Stimulated activated CD4-positive, alpha-beta T cell treated with anti-CD3 and anti-CD28 coated beads, Interleukin-4, amount 100 ng/mL, for 4 hours (primary cell): ENCODE measurements at places on chromosomes 4 and X.

DNA sequence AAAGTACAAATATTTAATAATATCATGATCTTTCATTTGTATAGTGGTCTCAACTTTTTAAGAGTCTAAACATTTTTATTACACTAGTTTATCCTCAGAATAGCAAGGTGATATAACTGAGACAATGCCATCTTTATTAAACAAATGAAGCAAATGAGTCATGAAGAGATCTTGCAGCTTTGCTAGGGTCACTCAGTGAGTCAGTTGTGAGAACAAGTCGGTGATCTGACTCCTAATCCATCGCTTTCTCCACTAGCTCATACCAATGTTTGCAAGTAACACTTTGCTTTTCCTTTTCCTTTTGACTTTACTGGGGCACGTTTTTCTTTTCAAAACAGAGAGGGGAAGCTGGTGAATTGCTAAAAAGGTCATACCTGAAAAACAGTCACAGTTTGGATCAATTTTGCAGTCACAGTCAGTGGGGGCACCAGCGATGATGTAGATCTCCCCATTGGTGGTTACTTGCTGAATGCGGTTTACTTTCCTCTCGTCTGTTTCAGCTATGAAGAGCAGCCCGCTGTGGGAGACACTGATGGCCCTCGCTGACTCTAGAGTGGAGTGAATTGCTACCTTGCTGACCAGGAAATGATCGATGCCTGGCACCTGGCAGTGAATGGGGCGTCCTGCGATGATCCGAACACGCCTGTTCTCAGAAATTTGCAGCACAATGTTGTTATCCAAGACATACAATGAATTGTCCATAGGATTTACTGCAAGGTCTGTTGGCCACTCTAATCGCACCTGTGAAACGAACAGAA is 75.7 kb downstream of the SH2D1A start:
- DNase-seq = no peak

DNA sequence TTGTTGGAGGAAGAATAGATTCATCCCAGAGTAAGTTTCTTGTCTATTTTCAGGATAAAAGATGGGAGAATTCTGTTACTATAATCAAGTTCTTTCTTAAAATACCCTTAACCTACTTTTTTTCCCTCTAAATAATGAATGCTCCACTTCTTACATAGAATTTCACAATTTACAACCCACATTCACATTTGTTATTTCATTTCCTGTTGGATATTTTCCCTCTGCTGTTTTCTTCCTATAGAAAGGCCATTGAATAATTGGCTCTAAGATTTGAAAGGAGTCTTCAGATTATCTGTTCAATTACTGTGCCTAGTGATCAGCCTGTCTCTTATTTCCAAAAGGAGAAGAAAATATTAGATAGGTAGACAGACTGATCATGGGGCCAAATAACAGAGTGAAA is 79.7 kb downstream of the CPE start:
- no peak for DNase-seq

- DNase-seq = peak; percentile 1
Measured at GRCh38 chr4:173334891-173335752, 964 bp upstream of the HMGB2 start.

- DNase-seq = no peak
Measured at GRCh38 chr4:138305050-138305449, 62.9 kb upstream of the SLC7A11 start.

DNA sequence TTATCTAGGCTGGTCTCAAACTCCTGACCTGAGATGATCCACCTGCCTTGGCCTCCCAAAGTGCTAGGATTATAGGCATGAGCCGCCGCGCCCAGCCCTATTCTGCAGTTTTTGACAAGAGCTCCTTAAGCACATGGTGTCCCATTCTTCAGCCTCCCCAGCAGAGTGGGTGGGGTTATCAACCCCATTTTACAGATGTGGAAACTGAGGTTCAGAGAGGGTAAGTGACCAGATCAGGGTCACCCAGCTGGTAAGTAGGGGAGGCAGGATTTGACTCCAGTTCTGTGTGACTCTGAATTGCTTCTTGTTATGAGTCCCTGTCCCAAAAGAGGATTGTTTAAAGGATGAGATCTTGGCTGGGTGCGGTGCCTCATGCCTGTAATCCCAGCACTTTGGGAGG is 14.5 kb downstream of the MAN2B2 start:
- DNase-seq = no peak

DNA sequence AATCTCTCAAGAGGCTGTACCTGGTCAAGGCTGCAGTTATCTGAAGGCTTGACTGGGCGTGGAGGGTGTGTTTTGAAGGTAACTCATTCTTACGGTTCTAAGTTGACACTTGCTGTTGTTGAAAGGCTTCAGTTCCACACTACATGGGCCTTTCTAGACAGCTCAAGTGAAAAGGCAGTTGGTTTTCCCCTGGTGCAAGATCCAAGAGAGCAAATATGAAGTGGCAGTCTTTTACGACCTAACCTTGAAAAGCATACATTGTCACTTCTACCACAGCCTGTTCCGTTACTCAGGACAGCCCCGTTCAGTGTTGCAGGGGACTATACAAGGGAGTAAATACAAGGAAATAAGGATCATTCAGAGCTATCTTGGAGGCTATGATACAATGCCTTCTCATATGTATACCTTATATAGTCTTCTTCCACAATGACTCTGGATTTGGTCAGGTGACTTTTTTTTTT is 46.2 kb downstream of the PDS5A start:
- no peak for DNase-seq

DNA sequence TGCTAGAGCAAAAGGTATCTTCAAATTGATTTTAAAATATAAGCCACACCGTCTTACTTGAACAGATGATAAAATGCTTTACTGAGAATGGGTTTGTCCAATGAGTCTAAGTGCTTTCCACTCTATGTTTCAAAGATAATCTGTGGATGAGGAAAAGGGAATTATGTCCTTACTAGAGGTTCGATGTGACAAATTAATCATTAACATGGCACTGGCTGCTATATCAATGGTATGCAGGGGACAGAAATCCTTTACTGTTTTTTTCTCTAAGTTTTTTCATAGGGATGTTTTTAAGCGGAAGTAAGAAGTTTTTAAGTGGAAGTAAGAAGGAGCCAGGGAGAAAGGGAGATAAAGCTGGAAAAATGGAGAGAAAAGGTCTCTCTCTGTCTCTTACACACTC is 38.0 kb downstream of the MID1IP1 start:
- no peak for DNase-seq

DNA sequence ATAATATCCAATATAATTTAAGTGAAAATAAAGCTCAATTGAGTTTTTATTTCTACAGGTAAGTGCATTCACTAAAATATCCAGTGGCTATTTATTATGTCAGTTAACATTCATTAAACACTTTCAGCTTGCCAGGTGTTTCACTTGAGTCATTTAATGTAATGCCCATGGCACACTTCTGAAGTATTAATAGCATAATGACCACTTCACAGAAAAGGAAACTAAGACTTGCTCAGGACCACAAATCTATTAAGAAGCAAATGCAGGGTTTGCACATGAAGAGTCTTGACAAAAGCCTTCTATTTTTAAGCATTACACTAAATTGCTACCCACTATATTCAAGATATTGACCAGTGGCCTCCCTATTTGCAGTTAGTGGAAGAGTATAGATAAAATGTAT is 612.7 kb downstream of the KCTD8 start:
- no peak for DNase-seq

GRCh38 chr4:30718641-30719453 is 1.3 kb upstream of the PCDH7 start:
- no peak for DNase-seq

DNA sequence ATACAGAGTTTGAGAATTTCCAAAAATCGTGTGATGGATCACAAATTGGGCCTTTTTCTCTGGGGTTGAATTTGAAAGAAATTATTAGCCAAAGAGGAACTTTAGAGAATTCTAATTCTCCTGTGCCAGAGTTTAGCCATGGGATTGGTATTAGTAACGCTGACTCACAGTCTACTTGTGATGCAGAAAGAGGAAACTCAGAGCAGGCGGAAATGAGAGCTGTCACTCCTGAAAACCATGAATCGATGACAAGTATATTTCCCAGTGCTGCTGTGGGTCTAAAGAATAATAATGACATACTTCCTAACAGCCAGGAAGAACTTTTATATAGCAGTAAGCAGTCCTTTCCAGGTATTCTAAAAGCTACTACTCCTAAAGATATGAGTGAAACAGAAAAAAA is 64.9 kb downstream of the N4BP2 start:
- DNase-seq = no peak

DNA sequence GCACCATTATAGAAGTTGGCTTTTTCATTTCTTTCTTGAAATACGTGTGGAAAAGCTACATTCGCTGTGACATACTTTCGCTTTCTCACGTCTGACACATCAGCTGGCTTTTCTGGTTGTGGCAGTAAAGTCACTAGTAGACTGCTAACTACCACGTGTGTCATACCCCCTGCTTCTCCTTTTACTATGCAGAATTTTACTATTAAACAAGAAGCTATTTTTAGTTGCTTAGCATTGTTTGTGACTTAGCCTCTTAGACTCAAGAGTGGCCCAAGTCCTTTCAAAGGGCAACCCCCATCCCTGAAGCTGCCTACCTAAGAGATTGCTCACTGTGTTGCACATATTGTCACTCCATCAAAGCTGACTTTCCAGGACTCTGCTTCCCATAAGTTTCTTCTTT is 2.1 kb upstream of the IL2 start:
- peak; percentile 63 for DNase-seq

DNA sequence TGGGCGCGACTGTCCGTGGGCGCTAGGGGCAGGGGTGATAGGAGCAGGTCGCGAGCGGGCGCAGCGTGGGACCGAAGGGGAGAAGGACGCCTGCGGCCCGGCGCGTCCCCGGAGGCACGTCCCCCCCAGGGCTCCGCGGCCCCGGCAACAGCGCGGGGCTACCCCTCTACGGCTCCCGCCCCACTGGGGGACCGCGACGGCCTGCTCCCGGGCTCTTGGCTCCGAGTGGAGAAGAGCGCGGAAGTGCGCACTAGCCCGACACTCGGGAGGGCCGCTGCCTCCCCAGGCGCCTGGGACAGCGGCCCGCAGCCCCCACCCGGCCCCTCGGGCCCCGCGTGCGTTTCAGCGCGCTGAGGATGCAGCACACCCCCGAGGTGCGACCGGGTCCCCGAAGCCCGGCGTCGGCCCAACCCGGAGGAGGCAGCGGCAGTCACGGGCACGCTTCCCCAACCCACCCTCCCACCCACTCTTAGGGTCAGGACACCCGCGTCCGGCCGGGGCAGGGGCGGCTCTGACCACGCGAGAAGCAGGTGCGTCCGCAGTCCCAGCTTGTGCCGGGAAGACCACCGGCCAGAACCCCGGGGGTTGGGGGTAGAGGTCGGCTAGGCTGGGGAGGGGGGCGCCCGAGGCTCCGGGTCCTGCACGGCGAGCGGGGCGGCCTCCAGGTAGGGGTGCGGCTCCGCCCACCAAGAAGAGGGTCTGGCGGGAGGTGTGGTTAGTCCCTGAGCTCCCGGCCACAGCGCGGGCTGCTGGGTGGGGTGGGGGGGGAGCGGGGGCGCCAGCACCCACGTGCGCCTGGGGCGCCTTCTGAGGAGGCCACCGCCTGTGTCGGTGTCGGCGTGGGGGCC is 18.5 kb upstream of the NAT8L start:
- no peak for DNase-seq

DNA sequence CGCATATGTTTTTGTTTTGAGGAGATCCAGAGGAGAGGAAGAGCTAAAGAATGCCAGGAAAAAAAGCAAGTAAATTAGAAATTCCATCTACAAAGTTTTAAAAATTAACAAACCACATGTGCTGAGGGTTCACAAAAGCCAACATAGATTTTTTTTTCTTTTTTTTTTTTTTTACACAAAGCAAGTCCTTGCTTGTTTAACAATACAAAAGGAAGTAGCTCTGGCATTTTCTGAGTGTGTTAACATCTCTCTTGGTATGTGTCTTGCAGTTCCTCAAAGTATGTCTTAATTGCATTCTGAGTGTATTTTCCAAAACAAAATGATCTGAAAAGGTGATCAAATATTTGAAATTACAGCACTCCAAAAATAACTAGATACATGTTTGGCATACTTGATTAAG is 1682.7 kb upstream of the AGA start:
- no peak for DNase-seq

DNA sequence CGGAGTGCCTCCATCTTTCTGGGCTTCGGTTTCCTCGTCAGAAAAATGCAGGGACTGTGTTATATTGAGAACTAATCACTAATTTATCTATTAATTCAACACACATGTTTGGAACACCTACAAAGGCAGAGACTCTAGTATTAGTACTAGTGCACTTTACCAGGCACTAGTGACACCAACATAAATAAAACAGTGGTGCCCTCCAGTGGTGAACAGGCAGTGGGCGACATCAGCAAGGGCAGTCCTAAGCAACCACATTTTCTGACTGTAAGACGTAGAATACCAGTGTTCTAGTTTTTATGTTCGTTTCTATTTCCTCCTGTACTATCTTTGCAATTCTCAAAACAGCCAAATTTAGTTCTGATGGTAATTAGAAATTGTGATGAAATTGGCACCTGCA is 69.1 kb upstream of the UCP1 start:
- DNase-seq = no peak

DNA sequence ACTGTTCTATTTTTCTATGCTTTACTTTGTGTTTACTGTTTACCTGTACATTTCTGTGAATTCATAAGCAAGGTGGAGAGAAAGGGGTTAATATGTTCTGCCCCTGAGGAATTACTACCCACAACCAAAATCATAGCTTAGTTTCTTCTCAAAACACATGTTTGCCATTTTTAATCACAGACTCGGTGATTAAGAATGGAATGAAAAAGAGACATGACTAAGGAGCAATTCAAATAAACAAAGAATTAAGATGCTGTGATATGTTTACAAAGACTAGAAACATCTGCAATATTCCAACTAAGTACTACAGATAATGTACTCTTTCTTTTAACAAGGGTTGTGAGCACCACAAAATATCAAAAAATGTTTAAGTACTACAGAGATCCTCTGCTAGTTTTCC is 11.7 kb upstream of the FAT4 start:
- DNase-seq = no peak

DNA sequence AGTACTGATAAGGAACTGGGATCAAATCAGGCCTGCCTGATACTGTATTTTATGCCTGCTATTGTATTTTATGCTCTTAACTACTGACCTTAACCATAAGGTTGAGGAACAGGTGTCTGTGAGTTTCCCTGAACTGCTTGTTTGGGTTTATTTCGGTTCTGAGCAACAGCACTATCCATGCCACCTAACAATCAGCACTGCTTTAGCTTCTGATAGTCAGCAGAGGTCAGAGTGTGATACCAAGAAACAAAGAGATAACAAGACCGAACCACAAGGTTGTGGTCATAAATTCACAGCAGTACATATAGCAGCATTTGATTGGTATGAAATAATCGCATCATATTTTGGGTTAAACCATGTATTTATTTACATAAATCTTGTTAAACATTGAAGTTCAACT is 362.2 kb downstream of the FGF13 start:
- DNase-seq = no peak

DNA sequence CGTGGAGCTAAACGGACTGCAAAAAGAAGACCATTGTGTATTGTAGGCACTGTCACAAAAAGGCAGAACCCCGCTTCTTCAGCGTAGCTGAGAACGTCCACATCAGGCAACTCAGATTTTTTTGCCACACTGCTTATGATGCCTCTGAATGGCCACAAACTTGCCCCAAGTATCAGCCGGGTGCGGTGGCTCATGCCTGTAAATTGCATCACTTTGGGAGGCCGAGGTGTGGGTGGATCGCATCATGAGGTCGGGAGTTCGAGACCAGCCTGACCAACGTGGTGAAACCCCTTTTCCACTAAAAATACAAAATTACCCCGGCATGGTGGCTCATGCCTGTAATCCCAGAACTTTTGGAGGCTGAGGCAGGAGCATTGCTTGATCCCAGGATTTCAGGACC is 14.9 kb upstream of the IL3RA start:
- DNase-seq = no peak

- DNase-seq = no peak
Measured at GRCh38 chrX:42102586-42103282, 179.4 kb upstream of the CASK start.

GRCh38 chr4:113979148-113979904 is at the start of gene ARSJ:
TSS of gene ARSJ (minus strand) at chr4:113979647. CDS start at chr4:113978834, 813 bp downstream.
- DNase-seq = peak; percentile 29
